ENCODE measurements at places on chromosomes 4 and X.

DNA sequence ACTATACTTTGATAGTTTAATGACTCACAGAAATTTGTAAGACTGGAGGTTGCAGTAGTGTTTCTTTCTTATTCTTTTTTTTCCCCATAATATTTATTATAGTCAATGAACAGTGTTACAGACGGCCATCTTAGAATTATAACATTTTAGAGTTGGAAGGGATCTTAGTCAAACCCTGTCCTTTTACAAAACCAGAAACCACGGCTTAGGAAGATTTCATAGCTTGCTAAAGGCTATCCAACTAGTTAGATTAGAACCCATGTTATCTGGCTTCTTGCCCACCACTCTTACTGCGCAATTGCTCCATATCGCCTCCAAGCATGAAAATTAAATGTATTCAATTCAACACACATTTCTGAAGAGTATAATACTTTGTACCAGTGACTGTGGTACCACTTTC lies 1.1 kb downstream of the XIAP start:
- DNase-seq = peak; percentile 13

- DNase-seq = no peak
Observed at GRCh38 chrX:22163326-22163725, 109.4 kb upstream of the CBLL2 start.

DNA sequence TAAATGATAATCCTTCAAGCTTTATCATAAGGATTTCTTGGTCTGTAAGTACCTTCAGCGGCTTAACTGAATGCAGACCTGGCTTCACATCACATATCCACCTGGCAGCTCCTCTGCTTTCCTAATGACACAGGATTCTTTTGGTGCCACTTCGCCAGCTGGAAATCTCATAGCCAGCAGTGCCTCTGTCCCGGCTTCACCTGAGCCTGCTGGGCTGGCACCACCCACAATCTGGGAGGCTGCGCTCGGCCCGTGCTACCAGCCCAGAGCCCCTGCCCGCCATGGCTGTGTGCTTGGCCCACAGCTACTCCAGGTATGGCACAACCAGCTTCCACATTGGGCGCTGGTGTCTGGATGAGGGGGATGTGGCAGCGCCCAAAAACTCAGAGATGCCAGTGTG lies 37.4 kb downstream of the SPRY1 start:
- DNase-seq = no peak

- no peak for DNase-seq
Observed at GRCh38 chrX:107935664-107936433, 46.3 kb downstream of the TEX13B start.

DNA sequence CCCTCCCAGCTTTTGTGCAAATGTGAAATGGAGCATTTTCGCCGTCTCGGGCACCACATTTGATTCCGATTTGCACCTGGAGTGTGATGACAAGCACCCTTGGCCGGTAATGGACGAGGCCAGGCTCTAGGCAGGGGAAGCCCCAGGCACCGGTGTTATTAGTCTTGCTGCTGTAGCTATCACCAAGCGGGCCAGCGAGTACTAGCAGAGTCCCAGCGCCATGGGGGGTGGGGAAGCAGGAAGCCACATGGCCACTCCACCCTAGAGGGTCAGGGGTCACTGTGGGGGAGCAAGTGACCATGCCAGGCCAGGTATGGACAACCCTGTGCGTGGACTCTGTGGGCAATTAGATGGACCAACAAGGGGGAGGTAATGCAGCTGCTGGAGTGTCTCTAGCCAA lies 88.8 kb downstream of the CPZ start:
- no peak for DNase-seq

DNA sequence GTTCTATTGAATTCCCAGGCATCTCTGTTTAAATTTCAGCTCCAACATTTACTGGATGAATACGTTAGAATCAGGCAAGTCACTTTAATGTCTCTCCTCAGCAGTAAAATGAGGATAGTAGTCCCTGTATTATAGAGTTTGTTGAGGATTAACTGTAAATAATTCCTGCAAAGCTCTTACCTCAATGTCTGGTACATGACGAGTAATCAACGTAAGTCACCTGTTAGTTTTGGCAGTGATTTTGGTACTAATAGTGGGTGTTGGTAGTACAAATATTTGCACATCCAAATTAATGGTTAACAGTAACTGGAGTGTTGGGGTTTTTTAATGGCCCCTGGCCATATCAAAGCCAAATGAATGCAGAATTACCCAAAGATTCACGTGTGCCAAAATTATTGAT lies 189.8 kb upstream of the GALNT7 start:
- DNase-seq = no peak

DNA sequence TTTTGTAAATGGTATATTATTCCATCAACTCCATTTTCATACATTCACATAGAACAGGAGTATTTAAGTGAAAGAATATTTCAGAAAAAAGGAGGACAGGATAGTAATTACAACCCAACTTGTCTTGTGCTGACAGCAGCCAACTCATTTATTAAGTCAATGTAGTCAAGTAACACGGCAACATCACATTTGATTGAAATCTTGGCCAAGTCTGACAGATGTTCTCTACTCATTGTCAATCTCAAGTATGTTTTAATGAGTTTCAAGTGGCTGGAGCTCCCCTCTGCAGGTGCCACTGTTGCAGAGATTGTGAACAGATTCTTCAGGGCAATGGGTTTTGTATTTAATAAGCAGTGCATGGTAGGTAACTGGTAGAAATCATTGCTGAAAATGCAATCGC lies 332.5 kb downstream of the C4orf33 start:
- no peak for DNase-seq

GRCh38 chrX:133681421-133681820 lies 266.1 kb upstream of the GPC4 start:
- DNase-seq = no peak

- DNase-seq = no peak
Observed at GRCh38 chrX:102964940-102965339, 27.9 kb downstream of the RAB40AL start.

GRCh38 chr4:13504374-13504773 lies 20.2 kb upstream of the RAB28 start:
- no peak for DNase-seq

DNA sequence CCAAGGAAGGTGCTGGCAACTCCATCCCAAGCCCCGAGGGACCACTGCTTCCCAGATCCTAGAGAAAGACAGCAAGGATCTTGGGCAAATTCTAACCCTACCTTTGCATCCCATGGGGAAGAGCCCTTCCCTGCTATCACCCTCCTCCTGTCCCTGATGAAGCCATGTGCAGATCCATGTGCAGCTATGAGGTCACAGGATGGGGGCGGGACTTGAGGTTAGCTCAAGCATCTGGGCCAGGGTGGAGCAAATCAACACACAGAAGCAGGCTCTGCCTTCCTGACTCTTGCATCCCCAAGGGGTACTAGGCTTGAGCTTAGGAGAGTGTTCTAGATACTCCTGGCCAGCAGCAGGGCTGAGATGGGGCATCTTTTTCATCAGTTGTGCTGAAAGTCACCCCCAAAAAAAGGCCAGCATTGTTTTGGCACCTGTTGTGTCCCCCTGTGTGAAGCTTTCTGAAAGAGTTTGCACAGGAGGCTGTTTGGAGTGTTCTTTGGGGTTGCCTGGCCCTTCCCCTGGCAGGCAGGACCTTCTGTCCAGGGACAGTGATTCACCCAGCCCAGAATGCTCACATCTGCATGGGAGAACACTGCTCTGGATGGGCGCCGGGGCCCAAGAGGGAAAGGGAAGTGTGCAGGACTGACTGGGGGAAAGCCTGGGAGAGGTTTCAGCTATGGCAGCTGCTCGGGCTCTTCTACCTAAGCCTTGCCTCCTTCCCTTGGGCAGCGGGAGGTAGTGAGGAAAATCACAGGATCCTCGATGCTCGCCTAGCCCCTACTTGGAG lies 50.8 kb downstream of the PRPS1 start:
- DNase-seq = no peak

GRCh38 chrX:112643721-112644120 lies 36.0 kb downstream of the LHFPL1 start:
- DNase-seq = no peak

DNA sequence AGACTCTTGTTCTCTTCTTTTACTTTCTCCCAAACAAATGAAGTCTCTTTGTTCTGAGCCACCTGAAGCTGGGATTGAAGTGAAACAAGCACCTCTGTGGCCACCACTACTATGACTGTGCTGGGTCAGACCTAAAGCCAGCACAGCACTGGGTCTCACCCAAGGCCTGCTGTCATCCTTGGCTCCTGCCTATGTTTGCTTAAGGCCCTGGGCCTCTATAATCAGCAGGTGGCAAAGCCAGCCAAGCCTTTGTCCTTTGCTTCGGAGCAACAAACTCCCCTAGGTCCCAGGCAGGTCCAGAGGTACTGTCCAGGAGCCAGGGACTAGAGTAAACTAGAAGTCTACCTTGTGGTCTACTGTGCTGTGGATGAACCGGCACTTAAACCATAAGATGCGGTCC lies 220.6 kb upstream of the ARSJ start:
- DNase-seq = no peak

DNA sequence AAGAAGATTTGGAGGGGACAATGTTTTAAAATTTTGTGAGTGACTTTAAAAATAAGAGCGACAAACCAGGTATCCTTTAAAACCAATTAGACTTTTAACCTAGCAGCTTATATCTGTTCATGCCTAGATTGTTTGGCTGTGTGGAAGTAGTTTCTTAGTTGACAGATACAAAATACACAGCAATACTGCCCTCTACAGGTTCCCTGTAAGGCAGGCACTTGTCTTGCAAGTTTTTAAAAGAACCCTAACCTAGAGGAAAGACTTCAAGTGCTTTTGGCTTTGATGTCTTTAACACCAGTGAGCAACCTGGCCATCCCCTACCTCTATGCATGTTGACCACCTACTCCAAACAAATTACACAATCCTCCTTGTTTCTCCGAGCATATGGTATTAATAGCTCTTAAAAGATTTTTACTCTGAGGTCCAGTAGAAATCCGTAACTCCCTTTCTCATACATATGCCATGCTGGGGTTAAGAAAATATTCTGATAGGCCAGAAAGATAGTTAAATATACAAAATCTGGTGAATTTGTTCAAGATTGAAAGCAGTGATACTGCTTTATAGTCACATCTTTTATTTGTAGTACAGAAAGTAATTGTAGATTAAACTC lies 273.0 kb downstream of the ARHGAP24 start:
- peak; percentile 84 for DNase-seq

GRCh38 chr4:139018971-139019758 lies 3.6 kb downstream of the NOCT start:
- no peak for DNase-seq

- no peak for DNase-seq
Observed at GRCh38 chr4:55186700-55187099, 61.3 kb upstream of the KDR start.

DNA sequence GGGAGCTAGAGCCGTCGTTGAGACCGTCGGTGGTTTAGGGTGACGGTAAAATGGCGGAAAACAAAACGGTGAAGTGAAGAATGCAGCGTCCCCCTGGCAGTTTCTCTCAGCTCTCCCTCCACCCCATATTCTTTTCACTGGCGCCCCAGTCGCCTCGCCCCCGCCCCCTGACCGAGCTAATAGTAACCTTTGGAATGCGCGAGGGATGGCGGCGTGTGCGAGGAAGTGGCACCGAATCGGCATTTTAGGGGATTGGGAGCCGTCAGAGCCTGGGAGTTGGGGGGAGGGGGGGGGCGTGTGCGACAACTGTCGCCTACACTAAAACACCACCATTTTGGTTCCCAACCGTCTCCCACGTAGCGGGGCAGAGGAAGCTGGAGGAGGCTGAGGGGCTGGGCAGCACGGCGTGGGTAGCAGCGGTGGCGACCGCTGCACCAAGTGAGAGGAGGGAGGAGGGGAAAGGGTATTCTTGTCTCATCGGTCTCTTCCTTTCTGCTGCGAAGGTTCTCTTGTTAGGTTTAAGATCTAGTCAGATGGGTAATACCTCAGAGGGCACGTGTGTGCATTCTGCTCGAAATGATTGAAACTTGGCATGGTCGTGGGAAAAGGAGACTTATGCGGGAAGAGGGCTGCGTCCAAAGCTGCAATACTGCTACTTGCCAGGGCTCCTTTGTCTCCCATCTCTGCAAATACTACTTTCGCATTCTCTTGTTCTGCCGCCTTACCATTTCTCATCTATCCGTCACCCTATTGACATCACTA lies 840 bp downstream of the ZNF711 start:
- peak; percentile 11 for DNase-seq

DNA sequence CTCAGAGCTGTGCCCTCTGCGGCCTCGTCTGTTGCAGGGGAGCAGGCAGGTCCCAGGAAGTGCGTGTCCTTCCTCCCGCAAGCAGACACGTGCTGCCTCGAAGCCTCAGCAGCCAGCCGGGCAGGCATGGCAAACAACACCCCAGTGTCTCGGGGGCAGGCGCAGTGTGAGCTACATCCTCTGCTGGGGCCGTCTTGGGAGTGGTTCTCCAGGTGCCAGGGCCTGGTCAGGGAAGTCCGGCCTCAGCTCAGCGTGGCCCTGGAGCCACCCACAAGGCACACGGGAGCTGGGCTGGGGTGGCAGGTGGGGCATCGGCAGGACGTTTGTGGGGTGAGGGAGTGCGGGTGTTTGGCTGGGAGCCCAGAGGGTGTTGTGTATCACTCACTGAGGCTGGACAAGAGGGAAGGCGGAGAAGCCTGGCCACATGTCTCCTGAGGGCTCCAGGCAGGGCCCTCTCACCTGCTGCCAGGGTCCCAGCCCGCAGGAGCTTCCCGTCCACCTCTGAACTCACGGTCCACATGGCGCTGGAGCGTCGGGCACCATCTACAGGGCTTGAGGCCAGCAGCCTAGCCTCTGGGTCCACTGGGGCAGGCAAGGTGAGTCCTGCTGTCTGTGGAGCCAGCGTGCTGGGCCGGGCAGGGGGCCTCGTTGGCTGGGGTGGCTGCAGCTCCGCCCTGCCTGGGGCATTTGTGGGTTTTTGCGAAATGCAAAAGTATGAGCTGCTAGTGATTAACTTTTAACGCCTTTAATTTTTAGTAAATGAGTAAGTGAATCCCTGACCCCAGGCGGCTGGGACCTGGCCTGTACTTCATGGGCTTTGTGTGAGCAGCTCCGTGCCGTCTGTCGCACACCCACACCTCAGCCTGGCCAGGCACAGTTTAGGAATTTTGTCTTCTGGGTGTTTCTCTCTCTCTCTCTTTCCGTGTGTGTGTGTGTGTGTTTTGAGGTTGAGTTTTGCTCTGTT lies 17.3 kb upstream of the UVSSA start:
- DNase-seq = no peak

- no peak for DNase-seq
Observed at GRCh38 chr4:1902243-1902642, 31.1 kb downstream of the NSD2 start.

DNA sequence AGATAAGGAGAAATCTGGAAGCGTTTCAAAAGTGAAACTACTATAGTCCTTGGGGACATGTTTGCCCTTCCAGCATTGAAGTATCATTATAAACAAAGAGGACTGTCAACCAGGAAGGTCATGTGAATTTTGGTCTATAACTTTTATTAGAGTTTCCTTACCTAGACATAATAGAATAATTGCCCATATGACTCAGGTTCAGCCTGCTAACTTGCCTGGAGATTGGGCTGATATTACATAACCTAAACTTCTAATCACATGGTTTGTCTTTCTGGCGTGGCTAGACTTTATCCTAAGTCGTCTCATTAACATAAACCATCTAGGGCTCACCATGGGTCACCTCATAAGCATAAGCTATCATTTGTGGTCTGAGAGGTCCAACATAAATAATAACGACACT lies 775.9 kb downstream of the CENPC start:
- DNase-seq = no peak

GRCh38 chr4:7132249-7132648 lies 60.1 kb upstream of the SORCS2 start:
- no peak for DNase-seq

- DNase-seq = no peak
Observed at GRCh38 chr4:26611372-26611771, 27.5 kb downstream of the TBC1D19 start.
